ENCODE measurements at places on chromosomes 3 and 15. TPM values are rescaled to one million over a fixed set of nuclear protein-coding genes. Genes with fewer than 3 reads are reported as not detected.

- DNase-seq: no peak
These were observed 20.7 kb downstream of the GBE1 start for GRCh38 chr3:81740731-81741130.

DNA sequence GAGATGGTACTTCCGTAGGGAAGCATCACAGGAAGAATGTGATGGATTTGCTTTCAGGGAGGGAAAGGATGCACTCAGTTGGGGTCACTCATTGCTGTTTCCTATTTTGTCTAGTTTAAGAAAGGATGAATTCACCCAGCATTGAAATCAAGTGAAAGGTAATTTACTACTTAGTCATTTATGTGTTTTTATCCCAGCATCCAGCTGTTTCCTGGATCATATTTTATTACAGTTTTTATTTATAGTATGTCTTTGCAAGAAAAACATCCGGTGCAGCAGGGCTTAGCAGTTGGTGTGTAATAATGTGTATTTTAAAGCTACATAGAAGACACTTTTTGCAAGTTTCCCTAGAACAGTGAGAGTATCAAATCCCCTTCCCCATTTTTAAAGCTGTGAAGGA, 37.4 kb upstream of the GOLGA8B start:
- no peak for DNase-seq

DNA sequence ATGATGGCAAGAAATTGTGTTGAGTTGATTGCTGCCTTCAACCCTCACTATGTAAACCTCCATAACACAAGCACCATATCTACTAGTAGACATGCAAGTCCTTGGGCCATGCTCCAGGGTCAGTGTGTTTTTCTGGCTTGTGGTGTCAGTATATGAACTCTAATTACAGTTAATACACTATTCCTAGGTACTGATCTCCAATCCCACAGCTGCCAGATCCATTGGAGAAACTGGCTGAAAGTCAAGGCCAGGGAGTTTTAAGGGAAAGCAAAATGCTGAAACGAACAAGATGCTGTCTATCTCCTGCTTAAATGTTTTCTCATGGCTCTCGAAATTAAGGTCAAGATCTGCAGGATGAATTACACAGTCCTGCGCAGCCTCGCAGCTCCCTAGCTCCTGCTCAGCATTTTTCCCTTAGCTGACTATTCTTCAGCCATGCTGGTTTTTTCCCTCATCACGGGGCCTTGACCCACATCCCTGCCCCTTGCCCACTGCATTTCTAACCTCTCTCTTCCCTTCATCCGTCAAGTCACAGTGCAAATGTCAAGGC, 425.0 kb upstream of the ADAMTS9 start:
- no peak for DNase-seq

- DNase-seq: no peak
These were observed 230.3 kb upstream of the TLE3 start for GRCh38 chr15:70327856-70328678.

DNA sequence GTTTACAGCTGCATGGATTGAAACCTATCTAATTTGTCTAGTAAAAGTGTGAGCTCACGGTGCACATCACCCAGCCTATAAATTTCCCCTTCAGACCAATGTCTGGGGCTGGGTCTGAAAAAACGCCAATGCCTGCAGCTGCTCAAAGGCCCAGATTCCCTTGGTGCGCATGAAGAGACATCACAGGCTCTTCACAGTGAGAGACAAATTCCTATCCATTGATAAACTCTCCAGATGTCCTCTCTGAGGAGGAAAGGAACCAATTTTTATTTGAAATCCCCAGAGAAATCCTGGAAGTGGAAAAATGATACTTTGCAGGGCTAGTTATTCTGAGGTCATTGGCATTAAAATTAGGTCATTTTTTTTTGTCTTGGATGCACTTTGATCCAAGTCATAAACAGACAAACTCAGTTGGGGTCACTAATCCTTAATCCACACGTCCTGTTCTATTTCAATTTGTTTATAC, 360.5 kb downstream of the EPHA3 start:
- no peak for DNase-seq

DNA sequence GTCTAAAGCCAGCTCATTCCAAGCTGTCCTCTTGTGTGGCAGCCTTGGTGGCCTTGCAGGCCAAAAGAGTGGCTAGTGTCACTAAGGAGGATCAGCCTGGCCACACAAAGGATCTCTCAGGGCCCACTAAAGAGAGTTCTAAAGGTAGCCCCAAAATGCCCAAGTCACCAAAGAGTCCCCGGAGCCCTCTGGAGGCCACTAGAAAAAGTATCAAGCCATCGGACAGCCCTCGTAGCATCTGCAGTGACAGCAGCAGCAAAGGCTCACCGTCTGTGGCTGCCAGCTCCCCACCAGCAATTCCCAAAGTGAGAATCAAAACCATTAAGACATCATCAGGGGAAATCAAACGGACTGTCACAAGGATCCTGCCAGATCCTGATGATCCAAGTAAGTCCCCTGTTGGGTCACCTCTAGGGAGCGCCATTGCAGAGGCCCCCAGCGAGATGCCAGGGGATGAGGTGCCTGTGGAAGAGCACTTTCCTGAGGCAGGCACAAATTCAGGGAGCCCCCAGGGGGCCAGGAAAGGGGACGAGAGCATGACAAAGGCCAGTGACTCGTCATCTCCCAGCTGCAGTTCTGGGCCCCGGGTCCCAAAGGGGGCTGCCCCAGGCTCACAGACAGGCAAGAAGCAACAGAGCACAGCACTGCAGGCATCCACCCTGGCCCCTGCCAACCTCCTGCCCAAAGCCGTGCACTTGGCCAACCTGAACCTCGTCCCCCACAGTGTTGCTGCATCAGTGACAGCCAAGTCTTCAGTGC, 33.5 kb upstream of the ALPK3 start:
- DNase-seq: no peak

DNA sequence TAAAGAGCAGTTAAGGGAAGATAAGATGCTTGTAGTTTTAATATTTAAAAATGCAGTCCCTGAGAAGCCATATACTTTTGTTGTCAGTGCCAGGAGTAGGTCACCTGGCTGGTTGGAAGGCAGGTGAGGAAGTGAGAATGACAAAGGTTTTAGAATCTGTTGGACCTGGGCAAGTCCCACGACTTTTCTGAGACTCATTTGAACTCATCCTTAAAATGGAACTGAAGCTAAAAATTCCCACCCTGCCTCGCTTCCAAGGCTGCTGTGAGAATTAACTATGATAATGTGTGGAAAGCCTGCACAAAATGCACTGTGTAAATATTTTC, 77.1 kb downstream of the IQSEC1 start:
- no peak for DNase-seq

DNA sequence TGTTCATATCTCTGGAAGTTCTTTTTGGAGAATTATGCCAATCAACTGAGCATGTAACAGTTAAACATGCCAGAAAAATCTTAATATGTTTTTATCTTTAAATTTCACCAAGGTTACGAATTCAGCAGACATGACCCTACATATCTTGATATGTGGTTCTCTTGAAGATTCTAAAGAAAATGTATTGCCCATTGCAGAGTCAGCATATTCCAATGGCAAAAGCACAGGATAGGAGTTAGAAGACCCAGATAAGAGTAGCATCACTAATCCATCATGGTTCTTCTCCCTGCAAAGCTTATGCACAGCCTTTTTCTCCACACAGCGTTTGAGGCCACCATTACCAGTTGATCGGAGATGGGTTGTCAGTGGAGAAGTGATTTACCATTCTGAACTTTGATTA, 402.8 kb downstream of the EPHB1 start:
- DNase-seq: no peak

DNA sequence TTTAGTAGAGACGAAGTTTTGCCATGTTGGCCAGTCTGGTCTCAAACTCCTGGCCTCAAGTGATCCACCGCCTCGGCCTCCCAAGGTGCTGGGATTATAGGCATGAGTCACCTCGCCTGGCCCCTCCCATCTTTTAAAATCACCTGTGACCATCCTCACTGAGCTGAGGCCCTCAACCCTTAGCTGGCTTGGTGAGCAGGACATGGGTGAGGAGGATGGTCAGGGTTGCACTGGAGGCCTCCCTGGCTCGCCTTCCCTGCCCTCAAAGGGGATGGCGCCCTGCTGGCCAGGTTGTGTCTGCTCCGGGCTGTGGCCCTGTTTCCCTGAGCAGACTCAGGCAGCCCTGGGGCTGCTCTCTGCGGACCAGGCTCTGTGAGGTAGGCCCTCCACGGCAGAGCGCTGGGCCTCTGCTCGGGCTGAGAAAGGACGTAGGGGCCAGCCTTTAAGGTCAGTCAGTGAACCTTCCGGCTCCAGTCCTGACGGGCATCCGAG, 33.7 kb downstream of the SYNM start:
- no peak for DNase-seq

DNA sequence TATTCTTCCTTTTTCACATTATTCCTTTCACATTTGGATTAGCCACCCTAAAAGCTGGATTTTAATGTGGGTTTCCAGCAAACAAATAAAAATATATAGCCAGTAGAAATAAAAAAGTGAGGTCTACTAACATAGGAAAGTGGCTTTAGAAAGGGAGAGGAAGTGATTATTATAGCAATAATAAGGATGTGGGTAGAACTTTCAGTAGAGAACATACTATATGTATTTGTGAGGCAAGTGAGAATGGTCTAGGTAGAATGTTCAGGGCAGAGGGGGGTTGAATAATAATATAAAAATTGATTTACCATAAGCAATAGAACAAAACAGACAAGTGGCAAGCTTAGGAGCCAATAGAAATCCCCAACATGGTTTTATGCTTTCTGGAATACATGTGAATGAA, 88.6 kb downstream of the NR1I2 start:
- no peak for DNase-seq

Gene TMEM212
- not detected for total RNA-seq

Gene B3GNT5
- total RNA-seq: 0.36 TPM

Gene LRRIQ4
- total RNA-seq: 0.29 TPM

Gene MOBP
- total RNA-seq: not detected

Gene SPINK8
- total RNA-seq: not detected

Measured in osteoblast (primary cell).